ENCODE measurements at places on chromosomes 3 and 15.
A peak's percentile ranks its signal among the peaks of the same experiment; 100 is the strongest.

- DNase-seq: no peak
Measured at GRCh38 chr3:171648069-171648468, 162.2 kb downstream of the PLD1 start.

GRCh38 chr3:171991166-171991565 is 48.2 kb upstream of the FNDC3B start:
- DNase-seq: no peak

- no peak for DNase-seq
Measured at GRCh38 chr3:171851660-171852058, 8.5 kb downstream of the TMEM212 start.

GRCh38 chr15:31004220-31004733 is 12.8 kb upstream of the MTMR10 start:
- DNase-seq: no peak

- DNase-seq: no peak
Measured at GRCh38 chr3:37283011-37283410, 108.6 kb upstream of the LRRFIP2 start.

DNA sequence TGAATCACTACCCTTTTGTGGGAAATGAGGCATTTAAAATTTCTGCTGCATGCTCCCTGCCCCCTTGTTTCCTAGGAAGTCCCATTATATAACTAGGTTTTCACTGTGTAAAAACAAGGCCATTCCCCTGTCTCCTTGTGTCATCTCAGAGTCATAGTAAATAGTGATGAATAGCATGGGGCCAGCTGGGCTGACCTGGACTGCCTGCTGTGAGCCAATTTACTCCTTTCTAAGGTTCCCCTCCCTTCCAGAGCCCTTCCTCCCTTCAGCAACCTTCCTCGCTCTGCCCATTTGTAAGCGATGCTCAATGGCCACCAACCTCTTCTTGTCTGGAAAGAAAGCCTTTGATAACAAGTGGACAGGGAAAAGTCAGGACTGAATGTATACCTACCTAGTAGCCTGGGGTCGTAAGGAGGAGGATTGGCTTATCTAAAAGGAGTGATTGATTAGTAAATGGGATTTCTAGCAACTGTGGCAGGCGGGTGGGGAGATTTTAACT is 11.7 kb downstream of the ITGA11 start:
- peak; percentile 80 for DNase-seq

DNA sequence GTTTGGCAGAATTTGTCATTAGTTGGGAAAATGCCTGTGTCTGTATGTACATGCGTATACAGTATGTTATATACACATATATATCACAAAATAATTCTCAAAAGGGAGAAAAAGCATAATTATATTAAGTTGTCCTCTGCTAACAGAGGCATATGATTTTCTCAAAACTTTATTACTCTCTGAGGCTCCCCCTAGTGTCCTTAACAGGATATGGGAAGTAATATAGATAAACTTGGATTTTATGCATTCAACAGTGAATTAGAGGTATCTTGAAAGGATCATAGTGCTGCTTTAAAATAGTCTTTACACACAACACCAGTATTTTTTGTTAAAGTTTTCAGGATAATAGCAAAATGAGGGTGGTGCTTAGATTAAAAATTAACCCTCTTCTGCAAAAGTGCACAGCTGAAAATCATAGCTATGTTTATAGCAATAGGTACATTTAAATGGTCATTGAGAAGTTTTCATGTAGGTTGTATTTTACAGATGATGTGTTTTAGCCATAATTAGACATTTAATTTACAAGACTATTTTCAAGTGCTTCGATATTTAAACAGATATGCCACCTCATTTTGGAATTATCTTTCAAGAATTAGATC is 454.0 kb upstream of the ROBO2 start:
- no peak for DNase-seq

DNA sequence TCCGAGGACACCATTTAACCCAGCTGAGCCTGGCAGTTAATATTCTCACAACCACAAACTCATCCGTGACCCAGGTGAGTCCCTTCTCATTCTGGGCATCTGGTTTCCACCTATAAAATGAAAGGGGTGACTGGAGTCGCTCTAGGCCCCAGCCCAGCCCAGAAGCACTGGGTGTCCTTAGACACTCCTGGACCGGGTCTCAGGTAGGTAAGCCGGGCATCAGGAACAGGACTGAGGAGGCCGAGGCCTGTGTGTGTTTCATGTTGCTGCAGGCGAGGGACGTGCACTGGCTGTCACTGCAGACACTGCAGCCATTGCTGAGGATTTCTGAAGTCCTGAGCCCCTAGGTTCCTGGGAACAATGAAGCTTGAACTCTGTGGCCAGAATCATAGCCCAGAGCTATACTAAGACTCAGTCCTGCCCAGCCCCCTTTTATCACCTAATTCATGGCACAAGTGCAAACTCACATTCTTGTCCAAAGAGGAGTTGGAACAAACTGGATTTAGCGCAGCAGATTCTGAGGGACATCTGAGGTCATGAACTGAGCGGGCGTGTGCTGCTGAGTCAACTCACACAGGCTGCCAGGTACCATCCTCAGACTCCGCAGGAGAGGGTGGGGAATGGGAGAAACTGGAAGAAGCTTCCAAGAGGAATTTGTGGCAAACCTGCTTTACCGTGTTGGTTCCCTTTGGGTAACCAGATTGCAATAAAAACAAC is 184.9 kb downstream of the FAM43A start:
- no peak for DNase-seq

GRCh38 chr15:65653801-65654521 is 32.2 kb downstream of the SLC24A1 start:
- no peak for DNase-seq

DNA sequence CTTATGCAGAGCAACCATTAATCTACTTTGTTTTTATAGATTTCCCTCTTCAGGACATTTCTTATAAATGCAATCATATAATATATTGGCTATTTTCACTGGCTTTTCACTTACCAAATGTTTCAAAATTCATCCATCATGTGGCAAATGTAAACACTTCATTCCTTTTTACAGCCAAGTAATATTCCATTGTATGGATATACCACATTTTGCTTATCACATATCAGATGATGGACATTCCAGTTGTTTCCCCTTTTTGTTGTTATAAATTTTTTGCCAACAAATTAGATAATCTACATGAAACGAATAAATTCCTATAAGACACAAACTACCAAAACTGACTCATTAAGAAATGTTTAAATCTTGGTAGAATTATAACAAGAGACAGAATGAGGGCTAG is 79.8 kb upstream of the CSPG5 start:
- no peak for DNase-seq

GRCh38 chr3:156217674-156218352 is 97.4 kb downstream of the KCNAB1 start:
- no peak for DNase-seq

GRCh38 chr3:196695849-196696226 is 16.2 kb downstream of the CEP19 start:
- DNase-seq: no peak

- no peak for DNase-seq
Measured at GRCh38 chr3:108951820-108952501, 1.7 kb downstream of the GUCA1C start.

GRCh38 chr3:41259449-41260062 is 60.3 kb downstream of the CTNNB1 start:
- no peak for DNase-seq

DNA sequence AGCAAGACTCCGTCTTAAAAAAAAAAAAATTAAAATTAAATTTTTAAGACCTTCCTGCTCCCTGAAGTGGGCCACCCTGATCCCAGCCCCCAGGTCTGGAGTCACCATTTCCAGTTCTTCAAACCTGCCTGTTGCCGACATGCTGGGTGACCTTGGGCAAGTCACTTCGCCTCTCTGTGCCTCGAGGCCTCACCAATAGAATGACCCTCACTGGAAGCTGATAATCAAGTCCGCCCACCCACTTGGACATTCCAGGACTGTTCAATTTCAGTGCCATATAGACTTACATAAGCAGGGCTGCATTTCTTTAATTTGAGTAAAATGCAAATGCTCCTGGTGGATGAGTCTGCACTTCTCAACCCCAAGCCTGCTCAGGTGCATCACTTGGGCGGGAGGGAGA is 39.3 kb upstream of the FURIN start:
- no peak for DNase-seq

DNA sequence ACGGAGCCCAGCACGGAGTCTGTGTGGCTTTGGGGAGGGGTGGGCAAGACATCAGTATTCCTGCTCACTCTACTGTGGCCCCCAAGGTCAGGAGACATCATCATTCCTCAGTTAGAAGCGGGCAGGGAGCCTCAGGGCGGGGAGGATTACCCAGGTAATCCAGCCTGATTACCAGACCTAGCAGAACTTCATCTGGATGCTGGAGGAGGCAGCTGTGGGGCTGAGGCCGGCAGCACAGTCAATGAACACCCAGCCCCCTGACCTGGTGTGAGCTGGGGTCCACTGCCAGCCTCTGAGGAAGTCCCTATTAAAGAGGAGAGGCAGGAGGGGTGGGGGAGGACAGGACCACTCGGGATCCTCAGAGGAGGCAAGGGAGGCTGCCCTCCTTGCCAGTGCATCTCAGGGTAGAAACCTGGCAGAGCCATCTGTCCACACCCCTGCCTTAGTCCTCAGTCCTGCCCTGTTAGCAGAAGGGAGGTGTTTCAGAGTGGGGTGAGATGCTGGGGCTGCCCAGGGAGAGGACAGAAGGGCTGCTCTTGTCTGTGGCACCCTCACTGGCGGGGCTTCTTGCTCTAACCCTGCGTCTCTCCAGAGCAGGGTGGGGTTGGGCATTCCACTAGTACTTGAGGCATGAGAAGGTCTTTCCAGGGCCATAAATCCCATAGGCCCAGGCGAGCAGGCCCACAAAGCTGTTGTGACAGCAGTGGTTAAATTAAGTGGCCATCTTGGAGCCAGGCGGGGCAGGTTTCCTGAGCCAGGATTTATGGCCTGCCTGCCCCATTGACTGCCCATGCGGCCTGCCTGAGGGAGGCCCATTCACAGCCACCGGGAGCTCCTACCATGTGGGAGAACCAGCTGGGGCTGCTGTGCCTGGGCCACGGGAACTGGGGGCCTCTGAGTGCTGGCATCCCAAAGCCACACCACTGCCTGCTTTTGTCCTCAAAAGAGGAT is 82.1 kb downstream of the LINGO1 start:
- no peak for DNase-seq

DNA sequence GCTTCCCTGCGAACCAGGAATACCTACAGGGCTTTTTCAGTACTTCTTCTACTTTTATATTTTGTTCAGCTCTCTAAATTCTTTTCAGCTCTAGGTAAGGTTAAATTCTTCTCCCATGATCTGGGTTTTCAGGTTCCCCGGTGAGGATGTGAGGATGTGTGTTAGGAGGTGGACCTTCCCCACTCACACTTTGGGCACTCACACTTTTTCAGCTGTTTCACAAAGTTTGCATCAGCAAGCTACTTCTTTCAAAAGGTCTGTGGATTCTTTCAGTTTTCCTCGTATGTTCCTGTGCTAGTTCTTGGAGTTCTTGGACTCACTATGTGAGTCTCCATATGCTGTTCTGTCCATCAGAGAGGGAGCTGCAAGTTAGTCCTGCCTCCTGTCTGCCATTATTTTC is 13.9 kb upstream of the OR5K2 start:
- no peak for DNase-seq

DNA sequence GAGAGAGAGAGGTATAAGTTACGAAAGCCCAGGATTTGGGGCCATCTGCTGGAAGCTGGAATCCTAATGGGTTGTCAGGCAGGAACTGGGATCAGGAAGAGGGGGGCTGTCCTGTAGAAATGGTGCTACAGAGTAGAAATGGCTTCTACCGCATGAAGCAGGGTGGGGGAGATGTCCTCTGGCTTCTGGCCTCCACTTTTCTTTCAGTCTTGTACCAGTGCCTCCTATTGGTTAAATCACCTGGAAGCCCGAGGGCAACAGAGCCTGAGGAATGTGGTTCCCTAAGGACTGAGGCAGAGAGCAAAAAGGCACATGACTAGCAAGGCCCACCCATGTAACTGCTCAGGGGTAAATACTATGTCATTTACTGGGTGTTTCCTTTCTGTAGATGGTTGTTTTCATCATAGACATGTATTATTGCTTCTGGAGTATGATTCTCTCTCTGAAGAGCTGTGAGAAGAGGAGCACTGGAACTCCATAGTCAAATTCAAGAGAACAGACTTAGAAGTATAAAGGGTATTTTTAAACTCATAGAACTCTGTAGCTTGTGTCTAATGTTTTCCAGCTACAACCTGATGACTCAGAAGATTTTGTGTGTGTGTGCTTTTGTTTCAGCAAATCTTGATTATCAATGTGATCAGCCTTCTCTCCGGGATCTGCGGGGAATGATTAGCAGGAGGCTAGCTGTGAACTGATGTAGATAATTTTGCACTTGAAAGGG is 20.2 kb upstream of the MITF start:
- no peak for DNase-seq

GRCh38 chr3:132006605-132007204 is 28.1 kb downstream of the CPNE4 start:
- DNase-seq: no peak

DNA sequence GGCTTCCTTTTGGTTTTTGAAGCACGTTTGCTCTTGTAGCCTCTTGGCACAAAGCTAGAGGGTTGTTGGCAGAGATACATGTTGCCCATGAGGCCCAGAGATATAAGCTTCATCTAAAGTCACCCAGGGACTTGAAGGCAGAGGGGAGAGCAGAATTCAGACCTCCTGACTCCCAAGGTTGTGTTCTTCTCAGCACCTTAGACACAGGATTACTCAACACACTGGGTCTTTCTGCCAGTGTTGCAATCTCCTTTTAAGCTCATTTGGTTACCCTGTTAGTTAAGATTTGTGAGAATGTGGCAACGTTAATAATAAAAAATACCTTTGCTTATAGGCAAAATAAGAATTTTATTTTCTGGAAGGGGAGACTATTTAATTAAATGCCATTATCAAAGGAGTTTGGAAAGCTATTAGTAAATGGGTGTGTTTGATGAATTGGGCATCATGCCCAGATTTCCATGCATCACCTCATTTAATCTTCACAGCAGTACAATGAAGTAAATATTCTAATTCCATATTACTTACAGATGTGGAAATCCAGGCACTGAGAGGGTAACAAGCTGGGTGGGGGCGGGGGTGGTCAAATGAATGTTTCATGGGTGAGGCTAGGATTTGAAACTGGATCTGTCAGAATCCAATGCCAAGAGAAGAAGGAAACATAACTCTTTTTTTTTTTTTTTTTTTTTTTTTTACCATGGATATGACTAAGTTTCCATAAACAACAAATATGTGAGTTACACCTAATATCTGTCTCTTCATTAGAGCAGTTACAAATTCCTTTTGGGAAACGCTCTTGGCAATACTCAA is 183.3 kb downstream of the NR1D2 start:
- DNase-seq: no peak

GRCh38 chr15:78282324-78282723 is 17.1 kb downstream of the SKIC8 start:
- DNase-seq: no peak
